ENCODE measurements at places on chromosomes 12 and 14.

GRCh38 chr14:99733540-99734405 is 49.7 kb downstream of the CYP46A1 start:
- DNase-seq: no peak

DNA sequence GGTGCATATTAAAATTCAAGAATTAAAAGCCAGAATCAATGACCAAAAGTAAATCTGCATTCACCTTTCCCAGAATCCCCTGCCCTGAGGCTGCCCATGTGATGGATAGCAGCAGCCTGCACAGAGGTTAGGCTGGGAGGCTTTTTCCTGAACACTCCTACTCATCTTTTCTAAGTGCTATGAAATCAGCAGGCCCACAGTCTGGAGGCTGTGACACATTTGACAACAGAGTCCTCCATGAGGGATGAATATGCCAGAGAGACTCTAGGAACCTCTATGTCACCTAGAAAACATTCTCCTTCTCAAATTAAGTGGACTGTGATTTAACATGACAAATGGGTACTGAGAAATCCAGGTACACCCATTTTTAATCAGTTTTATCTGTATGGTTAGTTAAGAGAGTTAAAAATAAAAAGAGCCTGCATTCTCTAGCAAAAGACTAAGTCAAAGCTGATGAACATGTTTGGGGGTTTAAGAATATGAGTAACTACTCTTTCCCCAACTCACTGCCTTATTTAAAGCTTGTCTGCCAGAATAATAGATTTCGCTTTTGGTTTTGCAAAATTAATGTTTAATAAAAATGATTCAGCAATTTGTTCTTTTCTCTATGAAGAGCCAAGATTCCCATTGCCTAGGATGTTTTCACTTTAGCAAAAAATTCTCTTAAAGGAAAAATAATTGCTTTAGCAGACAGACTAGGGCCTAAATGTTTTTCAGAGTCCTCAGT is 115.0 kb downstream of the RTN1 start:
- no peak for DNase-seq

DNA sequence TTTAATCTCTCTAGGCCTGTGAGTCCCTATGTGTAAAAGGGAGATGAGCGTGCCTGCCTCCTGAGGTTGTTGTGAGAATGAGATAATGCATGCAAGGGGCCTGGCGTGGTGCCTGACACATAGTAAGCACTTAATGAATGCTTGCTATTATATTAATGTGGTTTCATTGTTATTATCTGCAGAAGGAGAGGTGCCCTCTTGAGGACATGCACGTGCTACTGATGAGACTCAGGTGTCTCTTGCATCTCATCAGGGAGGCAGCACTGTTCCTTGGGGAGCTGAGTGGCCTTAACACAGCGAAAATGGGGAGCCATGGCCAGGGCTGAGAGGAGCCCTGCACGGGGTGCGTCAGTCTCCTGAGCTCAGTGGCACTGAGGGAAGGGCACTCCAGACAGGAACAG is 29.9 kb upstream of the BCDIN3D start:
- DNase-seq: peak; percentile 29

- DNase-seq: no peak
These were observed 149.5 kb upstream of the DIO3 start for GRCh38 chr14:101411779-101412178.

- DNase-seq: no peak
These were observed 11.4 kb downstream of the PLEKHG6 start for GRCh38 chr12:6321905-6322304.

DNA sequence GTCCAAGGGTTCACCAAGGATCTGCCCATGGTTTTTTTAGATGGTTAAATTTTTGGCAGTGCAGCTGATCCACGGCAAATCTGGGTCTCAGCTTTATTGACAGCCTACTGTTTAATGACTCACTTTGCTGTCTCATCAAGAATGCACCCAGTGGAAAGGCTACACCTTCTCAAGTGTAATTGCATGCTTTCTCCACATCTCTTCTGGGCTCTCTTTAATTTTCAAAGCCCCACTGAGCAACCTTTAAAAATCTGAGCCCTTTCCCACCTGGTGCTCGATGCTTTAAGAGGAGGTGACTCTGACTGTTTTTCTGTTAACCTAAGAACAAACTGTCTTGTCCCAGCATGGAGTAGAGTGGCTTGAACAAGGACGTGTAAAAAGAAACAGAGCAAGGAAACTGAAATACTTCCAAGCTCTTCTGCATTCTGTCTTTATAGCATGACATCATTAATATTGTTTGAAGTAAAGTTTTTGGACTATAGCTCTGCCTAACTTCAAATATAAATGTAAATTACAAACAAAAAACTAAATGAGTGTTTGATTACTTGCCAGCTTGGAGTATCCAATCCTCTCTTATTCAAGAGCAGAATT is 214.2 kb upstream of the KRR1 start:
- DNase-seq: peak; percentile 85

DNA sequence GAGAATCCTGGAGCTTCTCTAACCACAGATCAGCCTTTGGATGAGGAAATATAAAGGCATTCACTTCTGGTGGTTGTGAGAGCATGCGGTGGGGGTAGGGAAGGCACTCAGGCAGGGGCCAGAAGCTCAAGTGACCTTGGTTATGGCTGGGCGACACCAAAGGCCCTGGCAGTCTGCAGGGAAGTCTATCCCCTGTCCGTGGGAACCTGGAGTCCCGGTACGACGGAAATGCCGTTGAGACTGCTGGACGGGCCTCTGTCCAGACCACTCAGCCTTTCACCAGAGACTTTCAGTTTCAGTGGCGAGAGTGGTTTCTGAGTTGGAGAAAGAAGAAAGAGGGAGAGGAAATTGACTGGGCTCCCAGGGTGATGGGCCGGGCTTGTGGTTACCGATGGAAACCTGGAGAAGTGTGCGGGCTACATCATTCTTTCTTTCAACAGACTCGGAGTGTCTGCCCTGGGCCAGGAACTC is 20.9 kb downstream of the ISCA2 start:
- DNase-seq: no peak

DNA sequence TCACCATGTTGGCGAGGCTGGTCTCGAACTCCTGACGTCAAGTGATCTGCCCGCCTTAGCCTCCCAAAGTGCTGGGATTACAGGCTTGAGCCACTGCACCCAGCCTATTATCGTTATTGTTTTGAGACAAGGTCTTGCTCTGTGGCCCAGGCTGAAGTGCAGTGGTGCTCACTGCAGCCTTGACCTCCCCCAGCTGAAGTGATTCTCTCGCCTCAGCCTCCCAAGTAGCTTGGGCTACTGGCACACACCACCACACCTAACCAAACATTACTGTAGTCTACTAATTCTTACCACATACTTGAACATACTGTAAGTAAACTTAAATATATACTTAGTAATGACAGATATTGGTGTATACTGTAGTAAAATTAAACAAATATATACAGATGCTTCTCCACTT is 4.5 kb upstream of the CDCA4 start:
- DNase-seq: no peak

DNA sequence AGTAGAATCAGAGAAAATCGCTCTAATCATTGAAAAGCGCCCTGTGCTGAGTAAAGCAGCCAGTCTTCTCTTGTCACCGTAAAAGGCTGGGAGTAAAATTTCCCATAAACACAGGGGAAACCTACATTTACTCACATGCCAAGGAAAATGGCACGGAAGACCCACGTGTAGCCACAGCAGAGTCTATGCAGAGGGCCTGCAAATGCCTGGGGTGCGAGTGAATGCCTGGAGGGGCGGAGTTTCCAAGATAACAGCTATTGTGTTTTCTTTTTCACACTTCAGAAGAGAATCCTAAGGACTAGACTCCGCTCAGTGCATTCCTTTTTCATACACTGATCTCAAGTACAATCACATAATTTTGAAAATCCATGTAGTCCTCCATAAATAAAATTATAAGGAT is 159.9 kb upstream of the FOXN3 start:
- no peak for DNase-seq

GRCh38 chr12:65465766-65466547 is 187.5 kb downstream of the MSRB3 start:
- no peak for DNase-seq

GRCh38 chr14:58638231-58639197 is 752 bp downstream of the DACT1 start:
- DNase-seq: no peak

- DNase-seq: no peak
These were observed 76.6 kb upstream of the GNG2 start for GRCh38 chr14:51783765-51784164.

- no peak for DNase-seq
These were observed 399 bp downstream of the NCAPD2 start for GRCh38 chr12:6494258-6494743.

DNA sequence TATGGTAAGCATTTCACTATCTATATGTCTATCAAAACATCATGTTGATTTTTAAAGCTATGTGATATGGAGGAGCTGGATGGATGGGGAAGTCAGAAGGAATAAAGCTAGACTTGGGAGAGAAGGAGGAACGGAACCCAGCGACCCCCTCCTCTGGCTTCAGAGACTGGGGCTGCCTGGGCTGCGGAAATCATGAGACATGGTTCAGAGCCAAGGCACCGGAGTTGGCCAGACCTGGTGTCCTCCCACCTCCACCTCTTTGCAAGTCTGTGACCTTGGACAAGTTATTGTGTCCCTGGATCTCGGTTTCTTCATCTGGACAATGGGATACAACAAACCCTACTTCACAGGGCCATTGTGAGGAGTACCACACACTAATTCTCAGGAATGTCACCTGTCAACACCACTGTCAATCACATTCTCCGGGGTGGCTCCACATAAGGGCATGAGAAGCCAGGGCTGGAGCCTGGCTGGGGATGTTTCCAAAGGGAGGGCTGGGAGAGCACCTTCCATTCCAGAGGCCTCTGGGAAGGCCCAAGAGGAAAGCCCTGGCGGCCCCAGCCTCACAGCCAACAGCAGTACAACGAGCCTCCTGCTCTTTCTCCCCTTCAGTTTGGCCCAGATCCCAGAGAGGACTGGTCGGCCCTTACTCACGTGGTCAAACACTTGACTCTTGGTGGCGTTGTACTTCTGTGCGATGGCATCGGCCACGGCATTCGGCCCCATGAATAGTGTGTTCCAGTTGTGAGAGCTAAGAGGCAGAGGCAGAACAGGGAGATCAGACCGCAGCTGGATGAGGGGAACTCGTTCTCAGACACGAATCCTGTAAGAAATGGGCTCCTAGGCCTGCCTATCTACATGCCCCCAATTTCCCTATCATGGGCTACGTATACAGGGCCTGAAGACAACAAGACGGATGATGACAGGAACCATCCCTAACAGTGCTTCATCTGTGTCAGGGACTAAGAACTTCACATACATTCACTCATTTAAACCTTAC is 20.7 kb downstream of the RBM19 start:
- no peak for DNase-seq

DNA sequence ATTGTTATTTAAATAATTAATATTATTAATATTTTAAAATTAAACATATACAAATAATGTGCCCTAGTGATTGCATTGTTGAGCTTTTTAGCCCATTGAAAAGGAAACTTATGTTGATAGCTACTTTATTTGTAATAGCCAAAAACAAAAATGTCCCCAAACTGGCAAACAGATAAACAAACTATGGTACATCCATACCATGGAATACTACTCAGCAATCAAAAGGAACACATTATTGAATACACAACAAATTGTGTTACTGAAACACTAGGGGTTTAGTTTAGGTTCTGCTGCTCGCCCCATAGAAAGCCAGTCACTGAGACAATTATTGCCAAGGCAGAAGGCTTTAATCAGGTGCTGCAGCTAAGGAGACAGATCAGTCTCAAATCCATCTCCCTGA is 239.7 kb upstream of the KITLG start:
- no peak for DNase-seq

GRCh38 chr12:5317556-5317955 is 114.4 kb upstream of the NTF3 start:
- DNase-seq: no peak

GRCh38 chr12:8603856-8604255 is 8.8 kb downstream of the AICDA start:
- no peak for DNase-seq

- peak; percentile 23 for DNase-seq
These were observed 9.1 kb downstream of the FAM181A start for GRCh38 chr14:93936245-93936644.

DNA sequence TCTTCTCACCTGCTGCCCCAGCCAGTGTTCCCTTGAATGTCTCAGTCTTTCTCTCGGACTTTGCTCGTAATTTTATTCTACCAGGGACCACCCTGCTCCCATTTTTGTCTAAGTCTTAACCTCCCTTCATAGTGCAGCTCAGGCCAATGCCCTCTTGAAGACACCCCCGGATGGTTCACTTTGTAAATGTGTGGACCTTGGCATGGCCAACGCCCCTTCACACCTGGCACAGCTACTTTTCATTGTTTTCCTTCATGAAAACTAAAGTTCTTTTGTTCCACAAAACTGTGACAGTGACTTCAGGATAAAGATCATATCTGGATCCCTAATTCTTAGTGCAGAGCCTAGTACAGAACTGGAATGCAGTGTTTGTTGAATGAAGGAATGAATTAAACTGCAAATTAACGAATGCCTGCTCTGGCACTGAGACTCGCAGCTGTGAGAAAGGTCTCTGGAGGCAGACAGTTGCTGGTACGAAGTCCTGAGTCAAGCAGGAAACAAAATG is 3.5 kb upstream of the RNASE4 start:
- DNase-seq: no peak

GRCh38 chr14:106657460-106657859 is 1131.1 kb downstream of the TMEM121 start:
- no peak for DNase-seq

DNA sequence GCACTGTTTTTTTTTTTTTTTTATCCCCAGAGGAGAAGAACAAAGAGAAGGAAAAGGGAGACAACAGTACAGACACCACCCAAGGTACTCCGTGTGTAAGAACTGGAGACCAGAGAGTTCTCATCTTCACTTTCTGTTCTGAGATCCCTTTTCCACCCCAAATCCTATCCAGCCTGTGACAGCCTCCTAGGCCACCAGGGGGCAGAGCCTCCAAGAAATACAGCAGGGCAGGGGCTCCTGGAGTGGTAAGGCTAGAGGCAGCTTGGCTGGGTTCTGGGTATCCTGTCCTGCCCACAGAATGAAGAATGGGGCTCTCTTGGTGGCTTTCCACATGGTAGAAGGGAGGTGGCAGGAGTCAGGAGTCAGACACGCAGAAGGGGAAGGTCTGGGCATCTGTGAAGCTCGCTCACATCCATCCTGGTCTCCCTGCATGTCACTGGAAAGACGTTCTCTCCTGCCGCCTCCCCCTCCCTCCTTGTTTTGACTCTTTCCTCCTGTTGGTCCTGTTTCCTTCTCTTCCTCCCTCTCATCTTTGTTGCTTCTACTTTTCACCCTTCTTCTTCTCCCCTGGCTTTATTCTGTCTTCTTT is 12.0 kb downstream of the CLSTN3 start:
- peak; percentile 4 for DNase-seq

DNA sequence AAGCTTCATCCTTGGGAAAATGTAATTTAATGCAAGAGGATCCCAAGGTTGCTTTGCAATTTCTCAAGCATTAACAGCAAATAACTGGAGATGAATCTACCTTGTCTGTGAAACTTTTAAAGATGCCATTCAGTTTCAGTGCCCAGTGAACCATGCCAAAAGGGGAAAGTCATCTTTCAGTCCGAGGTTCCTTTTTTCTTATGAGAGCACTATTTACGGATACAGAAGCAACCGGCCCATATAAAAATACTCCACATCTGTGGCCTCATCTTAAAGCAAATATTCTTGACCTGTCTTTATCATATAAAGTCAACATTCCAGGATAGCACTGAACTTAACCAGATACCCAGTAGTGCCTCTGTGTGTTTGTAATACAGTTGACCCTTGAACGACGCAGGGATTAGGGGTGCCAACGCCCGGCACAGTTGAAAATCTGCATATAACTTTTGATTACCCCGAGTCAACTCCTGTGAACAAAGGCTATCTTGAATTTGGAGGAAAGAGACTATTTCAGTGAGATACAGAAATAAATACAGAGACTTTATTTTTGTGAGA is 209.4 kb downstream of the PCNX1 start:
- DNase-seq: no peak

All from NCI-H446 (cell line).